ENCODE measurements at places on chromosomes 2 and 18.

DNA sequence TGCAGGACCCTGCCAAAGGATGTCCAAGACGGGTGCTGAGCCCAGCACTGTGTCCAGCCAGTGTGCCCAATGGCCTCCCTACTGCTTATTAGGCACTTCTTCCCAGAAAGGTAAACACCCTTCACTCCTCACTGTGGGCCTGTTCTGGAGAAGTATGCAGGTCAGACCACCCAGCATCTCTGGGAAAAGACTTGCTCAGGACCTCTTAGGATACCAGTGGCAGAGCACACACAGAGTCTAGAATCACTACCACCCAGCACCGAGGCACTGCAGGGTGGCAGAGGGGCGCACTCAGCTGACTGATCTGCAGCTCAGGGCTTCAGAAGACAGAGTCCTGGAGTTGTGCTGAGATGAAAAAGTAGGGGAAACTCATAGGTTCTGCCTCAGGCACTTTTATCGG lies 25.8 kb downstream of the XDH start:
- DNase-seq: no peak

DNA sequence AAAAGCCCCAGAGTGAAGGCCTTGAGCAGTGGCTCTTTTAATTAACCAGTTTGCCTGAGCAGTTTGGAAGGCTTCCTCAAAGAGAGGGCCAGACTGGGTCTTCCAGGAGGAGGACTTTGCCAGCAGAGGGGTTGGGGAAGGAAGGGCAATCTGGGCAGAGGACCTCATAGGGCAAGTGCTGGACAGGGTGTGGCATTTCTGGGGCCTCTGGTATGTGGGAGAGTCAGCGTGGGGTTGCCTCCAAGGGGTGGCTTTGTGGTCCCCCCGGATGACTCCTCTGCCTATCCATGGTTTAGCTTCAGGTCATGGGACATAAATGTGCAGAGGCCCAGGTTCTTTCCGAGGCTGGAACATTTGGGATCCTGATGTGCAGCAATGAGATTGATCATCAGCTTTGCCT lies 12.6 kb downstream of the GLI2 start:
- no peak for DNase-seq

DNA sequence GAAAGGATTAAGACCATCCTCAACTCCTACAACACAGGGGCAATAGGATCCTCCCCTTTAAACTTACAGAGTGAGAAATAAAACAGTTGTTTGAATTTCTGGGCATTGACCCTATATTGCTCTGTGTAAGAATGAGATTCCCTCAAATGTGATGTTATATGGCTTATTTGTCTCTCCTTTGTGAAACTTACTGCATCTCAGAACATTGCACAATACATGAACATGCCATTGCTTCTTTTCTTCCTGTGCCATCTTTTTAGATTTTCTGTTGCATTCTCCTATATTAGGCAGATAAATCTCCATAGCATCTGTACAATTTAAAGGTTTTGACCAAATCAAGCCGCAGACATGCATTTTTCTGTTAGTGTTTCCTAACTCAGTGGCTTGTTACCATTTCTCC lies 941.9 kb upstream of the FANCL start:
- no peak for DNase-seq

- no peak for DNase-seq
Measured at GRCh38 chr2:156704617-156705016, 268.4 kb downstream of the GPD2 start.

- DNase-seq: no peak
Measured at GRCh38 chr2:104476563-104476988, 377.3 kb upstream of the POU3F3 start.

GRCh38 chr18:48452861-48453323 lies 43.7 kb upstream of the ZBTB7C start:
- peak; percentile 97 for DNase-seq

DNA sequence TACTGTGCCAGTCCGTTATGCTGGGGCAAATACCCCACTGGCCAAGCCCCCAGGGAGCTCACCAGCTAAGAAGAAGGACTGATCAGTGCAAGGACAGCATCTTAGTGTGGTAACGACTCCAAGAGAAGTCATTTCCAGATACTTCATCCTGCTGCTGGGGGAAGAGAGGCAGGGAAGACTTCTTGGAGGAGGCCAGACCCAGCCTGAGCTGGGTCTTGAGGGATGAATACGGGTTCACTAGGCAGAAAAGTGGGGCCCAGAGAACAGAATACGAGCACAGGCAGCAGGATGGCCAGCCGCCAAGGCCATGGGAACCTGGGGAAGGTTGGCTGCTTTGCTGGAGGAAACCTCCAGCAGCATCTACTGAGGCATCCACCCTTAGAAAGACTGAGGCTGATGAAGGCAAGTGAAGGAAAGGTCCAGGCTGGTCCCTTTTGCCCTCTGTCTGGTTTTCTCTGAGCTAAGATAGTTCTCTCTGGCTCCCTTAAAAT lies 84.1 kb downstream of the GLI2 start:
- DNase-seq: no peak

DNA sequence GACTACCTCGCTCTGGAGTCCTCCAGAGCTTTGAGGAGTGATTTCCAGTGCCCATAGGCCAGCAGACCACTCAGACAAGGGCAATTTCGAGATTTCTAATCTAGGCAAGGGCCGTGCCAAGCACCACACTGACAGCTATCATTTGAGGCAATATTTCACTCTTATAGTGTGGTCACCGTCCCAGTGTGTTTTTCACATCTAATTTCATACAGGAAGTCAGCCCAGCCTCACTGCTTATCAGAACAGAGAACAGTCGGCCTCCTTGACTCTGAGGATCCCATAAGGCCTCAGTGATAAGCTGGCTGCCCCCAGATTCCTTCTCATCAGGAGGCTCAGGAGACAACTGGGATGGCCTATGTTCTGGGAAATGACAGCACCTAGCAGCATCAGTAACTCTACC lies 581 bp downstream of the CAPN14 start:
- DNase-seq: no peak

GRCh38 chr2:66521291-66521922 lies 86.5 kb downstream of the MEIS1 start:
- peak; percentile 84 for DNase-seq

GRCh38 chr2:239109041-239109927 lies 261.4 kb downstream of the TWIST2 start:
- peak; percentile 4 for DNase-seq

DNA sequence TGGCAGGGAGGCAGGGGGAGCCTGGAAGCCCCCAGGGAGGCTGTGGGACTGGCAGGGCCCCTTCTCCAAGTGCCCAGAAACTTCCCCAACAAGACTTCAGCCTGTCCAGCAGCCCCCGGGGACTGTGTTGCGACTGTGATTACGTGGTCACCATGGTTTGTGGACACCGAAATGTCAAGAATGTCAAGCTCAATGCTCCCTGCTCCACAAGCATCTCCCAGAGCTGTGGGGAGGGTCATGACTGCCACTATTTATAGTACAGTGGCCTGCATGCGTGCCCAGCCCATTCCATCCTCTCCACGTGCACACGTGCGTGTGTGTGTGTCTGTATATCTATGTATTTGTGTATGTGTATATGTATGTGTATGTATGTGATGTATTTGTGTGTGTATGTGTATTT lies 93.8 kb upstream of the MBOAT2 start:
- no peak for DNase-seq

GRCh38 chr18:62125702-62126101 lies 61.2 kb downstream of the PIGN start:
- DNase-seq: no peak

DNA sequence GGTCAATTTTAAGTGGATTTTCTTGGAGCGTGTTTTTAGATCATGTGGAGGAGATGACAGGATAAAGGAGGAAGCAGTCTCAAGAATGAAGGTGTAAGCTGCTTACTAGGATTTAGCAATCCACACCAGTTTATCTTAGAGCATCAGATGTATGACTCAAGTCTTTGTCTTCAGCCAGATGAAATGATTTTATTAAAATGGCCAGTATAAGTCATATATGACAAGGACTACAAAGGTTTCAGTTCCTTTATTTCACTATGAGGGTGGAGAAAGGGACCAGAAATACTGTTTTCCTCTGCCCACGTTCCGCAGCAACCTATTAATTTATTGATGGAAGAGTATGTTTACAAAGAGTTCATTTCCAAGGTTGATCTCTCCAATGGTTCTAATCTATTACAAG lies 970.5 kb upstream of the SLC39A10 start:
- no peak for DNase-seq

- peak; percentile 0 for DNase-seq
Measured at GRCh38 chr2:185127412-185127811, 529.1 kb downstream of the ZNF804A start.

DNA sequence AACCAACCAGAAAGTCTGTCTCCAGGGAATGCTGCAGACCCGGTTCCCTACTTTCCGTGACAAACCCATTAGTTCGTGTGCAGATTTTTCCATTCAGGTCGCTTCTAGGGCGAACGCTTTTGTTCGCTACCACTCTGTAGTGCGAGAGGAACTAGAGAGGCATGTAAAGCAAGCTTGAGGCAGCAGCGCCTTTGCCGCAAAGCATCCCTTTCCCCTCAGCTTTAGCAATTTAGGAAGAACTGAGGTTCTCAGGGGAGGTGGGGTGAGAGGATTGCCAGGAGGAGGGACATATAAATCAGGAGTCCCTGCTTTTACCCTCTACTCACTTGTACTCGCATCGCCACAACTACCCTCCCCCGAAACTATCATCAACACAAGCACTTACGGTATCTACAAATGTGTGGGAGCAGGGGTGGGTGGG lies 748 bp upstream of the ZNF804A start:
- peak; percentile 50 for DNase-seq

GRCh38 chr18:57846258-57846657 lies 43.1 kb upstream of the ATP8B1 start:
- DNase-seq: peak; percentile 24
